Daoy (cell line): ENCODE measurements at places on chromosomes 1 and 21. TPM values are rescaled to one million over a fixed set of nuclear protein-coding genes. Genes with fewer than 3 reads are reported as not detected.

The CBR1 gene
- 130 and 170 TPM in 2 replicates for total RNA-seq

The MMEL1 gene
- not detected in 2 replicates for total RNA-seq

The C1QTNF12 gene
- total RNA-seq = 0.36 TPM in 1 of 2 replicates, not detected in the other

The FCRL3 gene
- total RNA-seq = not detected in 2 replicates

The PPIAL4G gene
- not detected in 2 replicates for total RNA-seq

DNA sequence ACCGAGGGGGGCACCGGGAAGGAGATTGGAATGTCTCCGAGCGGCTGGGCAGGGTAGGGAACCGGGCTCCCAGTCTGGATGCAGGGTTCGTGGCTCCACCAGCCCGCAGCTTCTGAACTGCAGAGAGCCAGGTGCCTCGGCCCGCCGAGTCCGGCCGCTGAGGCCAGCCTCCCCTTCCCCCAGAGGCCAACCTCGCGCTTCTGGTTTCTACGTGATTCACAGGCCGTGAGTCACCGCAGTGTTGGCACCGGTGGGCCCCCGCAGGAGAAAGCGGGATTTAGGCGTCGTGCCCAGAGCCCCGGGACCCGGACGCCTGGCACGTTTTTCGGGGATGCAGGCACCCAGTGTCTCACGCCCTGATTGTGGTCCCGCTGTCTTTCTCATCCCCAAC is 458 bp downstream of the CRABP2 start:
- DNase-seq = peak; percentile 89

- peak; percentile 79 for DNase-seq
Observed at GRCh38 chr1:153352523-153352922, 3.9 kb upstream of the PGLYRP4 start.

GRCh38 chr21:30839304-30839703 is 9.7 kb upstream of the KRTAP7-1 start:
- peak; percentile 69 for DNase-seq

DNA sequence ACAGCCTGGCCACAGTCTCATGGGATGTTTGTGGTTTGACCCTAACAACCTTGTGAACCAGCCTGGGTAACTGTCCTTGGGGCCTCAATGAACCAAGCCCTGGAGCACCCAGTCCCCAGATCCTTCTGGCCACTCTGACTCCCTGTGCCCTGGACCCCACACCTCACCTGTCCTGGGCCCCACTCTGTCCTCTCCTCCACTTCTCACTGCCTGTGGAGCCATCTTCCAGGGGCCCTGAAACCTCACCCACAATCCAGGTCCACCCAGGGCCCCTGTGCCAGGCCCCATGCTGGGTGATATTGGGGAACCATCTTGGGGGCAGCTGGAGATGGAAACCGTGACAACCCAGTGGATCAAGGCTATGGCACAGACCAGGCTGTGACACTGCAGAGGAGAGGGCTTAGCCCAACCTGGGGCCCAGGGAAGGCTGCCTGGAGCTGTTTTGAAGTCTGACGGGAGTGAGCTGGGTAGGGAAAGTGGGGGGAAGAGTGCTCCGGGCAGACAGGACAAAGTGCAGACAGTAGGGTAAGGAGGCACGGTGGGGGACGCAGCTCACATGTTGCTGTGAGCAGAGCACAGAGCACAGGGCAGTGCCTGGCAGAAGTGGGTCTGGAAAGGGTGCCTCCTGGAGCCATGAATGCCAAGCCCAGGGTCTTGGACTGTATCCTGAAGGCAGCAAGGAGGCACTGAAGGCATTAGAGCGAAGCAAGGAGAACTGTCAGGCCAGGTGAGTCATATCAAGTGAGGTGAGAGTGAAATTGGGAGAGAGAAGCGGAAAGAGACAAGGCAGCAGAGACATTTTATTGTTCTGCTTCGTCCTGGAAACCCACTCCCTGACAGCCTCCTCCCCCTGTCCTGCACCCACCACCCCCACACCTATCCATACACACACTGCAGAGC is 12.1 kb upstream of the LRP8 start:
- no peak for DNase-seq

DNA sequence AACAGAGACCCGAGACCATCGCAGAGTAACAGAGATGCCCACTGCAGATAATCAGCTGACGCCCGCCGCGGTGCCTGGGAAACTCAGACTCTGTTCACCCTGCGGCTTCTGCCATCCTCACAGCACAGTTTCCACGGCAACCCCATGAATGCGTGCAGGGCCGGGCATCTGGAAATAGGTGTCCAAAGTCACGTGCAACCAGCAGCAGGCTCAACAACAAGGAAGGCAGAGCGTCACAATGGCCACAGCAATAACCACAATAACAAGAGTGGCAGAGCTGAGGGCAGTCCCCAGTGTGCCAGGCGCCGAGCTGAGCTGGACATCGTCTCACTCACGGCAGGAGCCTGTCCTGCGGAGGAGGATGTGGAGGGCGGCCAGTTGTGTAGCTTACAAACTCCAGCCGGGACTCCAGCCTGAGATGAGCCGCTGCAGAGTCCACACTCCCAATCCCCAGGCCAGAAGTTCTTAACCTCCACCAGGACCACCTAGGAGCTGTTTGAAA is 102.0 kb downstream of the CRYAA start:
- no peak for DNase-seq

DNA sequence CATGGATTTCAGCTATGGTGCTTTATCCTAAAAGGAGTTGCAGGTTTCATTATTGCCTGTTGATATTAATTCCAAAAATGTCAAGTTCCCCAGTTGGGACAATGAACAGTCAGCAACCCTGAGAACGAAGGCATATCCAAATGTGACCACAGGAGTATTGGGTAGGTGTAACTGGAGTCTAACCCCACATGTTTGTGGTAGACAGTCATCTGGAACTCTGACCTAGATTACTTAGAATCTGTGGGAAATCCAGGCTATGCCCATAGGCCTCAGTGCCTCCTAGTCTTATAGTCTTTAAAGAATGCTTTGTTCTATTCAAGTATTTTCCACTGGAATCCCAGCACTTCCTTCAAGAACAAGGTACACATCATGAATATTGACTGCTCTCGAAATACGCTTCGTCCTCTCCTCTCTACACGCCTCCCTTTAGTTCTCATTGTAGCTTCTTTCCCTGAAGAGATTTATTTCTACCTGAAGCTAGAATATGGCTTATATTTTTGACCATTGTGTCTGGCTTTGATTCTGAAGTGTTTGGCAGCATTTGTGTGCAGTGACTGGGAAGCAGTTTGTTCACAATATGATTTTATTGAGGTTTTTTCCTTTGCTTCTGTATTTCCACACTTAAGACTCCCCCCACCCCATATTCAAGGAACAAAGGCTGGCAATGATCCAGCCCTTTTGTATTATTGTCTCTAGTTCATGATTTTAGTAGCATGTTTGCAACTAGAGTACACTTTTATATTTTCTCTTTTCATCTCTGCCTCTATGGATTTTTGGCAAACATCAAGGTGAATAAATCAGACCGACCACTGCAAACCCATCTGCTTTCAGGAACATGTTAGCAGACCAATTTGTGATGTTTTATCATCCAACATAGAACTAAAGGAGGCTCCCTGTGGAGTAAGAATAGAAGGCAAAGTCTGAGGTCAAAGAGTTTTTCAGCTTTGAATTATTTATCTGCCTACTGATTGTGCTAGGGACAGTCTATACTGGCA is 178.6 kb downstream of the GPR52 start:
- peak; percentile 30 for DNase-seq
